ENCODE measurements at places on chromosomes 2 and 18.

DNA sequence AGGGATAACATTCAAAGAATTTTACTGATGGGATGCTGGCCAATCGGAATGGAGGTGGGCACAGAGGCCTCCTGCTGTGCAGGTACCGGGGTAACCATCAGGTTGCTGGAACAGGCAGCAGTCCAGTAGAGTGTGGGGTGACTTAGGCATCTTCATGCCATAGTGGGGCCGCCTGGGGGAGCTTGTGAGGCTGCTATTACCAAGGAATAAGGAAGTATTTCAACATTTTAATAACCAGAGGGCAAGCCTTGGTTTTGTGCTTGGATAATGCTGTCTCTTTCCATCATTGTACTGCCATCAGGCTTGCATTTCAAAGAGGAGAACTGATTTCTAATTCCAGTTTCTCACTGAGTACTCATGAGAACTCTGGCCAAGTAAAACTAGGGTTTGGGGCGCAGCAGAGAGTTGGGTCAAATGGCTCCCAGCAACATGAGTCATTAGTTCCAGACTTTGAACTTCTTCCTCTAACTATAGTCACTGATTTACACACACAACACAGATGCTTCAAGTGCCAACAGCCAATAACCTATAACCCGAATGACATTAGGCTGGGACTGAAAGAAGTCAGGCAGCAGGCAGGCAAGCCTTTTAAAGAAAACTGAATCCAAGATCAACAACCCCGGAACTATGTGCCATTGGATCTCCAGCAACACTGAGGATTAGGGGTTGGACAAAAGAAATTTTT, 56.1 kb upstream of the FHL2 start:
- peak; percentile 9 for DNase-seq

- no peak for DNase-seq
Measured at GRCh38 chr2:89851583-89851905, 1160.1 kb downstream of the RPIA start.

- DNase-seq: no peak
Measured at GRCh38 chr2:188369365-188369764, 77.7 kb downstream of the GULP1 start.

- DNase-seq: no peak
Measured at GRCh38 chr2:128305555-128306080, 13.1 kb downstream of the HS6ST1 start.
